NCI-H1417 (cell line): ENCODE measurements at places on chromosomes 6 and 20.

- no peak for DNase-seq
These were observed 86.4 kb upstream of the NOX3 start for GRCh38 chr6:155542036-155542435.

GRCh38 chr6:21598674-21599023 lies 5.1 kb downstream of the SOX4 start:
- DNase-seq: no peak

GRCh38 chr6:170106906-170107525 lies 183.9 kb downstream of the DLL1 start:
- DNase-seq: no peak

- DNase-seq: no peak
These were observed 250.9 kb upstream of the RREB1 start for GRCh38 chr6:6856538-6857523.

- no peak for DNase-seq
These were observed 32.8 kb upstream of the ENPP5 start for GRCh38 chr6:46203391-46204177.

- peak; percentile 30 for DNase-seq
These were observed 7.4 kb downstream of the SLC52A3 start for GRCh38 chr20:760751-761417.

GRCh38 chr6:89459501-89459900 lies 26.5 kb downstream of the ANKRD6 start:
- no peak for DNase-seq

DNA sequence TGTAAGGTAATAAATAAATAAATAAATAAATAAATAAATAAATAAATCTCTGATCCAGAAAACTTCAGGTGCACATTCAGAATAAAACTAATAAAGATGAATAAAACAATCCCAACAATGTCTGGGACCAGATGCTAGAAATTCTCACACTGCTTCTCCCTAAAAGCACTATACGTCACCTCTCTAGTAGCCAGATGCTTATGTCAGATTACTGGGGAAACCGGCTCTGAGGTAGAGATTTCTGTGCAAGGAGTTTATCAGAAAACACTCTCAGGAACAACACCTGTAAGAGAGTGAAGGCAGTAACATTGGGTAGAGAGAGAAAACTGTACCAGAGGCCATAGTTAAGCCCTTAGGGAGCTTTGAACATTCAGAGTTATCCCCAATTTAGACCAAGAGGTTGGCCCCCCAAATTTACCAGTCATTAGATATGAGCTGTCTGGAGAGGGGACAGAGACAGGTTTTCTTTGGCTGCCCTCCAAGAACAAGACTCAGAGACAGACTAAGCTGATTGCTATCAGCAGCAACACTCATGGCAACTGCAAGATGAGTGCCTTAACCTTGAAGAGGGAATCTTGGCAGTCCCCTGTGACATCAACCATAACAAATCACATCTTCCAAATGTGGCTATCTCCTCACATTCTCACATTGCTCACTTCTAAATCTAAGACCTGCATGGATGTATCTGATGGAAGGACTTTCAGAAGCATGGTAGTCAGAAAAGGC lies 151.2 kb upstream of the BMP5 start:
- no peak for DNase-seq

- peak; percentile 86 for DNase-seq
These were observed 4.9 kb upstream of the DLL1 start for GRCh38 chr6:170295510-170296422.

DNA sequence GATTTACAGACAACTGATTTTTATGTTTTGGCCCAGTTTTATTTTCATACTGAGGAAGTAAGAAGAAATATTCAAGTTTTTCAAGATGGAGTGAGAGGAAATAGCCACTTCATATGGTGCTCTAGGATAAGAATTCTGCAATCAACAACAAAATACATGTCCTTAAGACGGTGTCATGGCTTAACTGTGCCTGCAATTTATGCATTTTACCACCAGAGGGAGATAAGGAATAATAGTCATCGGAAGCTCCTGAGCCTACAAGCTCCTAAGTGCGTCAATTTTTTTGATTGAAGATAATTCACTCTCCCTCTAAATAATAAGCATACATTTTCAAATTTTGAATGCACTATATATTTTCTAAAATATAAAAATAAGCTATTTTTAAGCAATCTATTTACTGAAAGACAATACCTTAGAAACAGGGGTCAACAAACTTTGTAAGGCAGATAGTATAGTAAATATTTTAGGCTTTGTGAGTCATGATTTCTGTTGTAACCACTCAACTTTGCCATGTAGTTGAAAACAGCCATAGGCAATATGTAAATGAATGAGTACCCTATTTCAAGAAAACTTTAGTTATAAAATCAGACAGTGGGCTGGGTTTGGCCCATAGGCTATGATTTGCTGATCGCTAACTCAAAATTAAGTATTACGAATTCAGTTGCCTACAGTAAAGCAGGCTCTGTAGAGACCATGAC lies 230.9 kb upstream of the DTNBP1 start:
- peak; percentile 5 for DNase-seq

DNA sequence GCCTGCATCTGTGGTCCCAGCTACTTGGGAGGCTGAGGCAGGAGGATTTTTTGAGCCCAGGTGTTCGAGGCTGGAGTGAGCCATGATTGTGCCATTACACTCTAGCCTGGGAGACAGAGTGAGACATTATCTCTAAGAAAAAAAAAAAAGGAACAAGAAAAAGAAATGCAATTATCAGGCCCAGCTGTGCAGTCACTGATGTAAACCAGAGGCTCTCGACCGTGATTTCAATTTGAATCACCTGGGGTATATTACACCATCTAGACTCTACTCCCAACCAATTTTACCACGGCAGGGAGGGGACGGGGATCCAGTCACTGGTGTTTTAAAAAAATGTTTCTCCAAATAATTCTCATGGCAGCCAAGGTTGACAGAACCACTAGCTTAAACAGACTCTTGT lies 48.8 kb upstream of the NKX2-2 start:
- no peak for DNase-seq

- DNase-seq: no peak
These were observed 573.1 kb upstream of the CHD6 start for GRCh38 chr20:42191140-42191860.

DNA sequence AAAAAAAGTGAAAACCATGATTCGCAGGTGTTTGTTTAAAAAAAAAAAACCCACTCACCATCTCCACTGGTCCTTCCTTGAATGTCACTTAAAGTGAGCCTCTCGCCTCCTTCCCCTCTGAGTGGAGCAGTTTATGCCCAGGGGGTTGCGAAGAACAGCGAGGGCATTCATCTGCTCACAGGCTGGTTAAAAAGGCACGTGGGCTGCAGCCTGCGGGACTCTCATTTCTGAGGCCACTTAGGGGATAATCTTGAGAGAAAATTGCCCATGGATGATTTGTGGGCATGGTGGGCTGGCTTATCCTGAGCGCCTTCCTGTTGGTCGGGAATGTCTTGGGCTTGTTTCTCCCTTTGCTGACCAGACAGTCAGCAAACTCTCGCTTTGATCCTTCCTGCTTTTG lies 18.9 kb downstream of the BCAS4 start:
- peak; percentile 22 for DNase-seq
